Stimulated activated CD4-positive, alpha-beta T cell treated with anti-CD3 and anti-CD28 coated beads, Interleukin-1b, Interleukin-23, amount 100 ng/mL, for 48 hours (primary cell): ENCODE measurements at places on chromosomes 12 and 14.

- DNase-seq, result no peak
These were observed 408.2 kb downstream of the AEBP2 start for GRCh38 chr12:19847294-19848059.

DNA sequence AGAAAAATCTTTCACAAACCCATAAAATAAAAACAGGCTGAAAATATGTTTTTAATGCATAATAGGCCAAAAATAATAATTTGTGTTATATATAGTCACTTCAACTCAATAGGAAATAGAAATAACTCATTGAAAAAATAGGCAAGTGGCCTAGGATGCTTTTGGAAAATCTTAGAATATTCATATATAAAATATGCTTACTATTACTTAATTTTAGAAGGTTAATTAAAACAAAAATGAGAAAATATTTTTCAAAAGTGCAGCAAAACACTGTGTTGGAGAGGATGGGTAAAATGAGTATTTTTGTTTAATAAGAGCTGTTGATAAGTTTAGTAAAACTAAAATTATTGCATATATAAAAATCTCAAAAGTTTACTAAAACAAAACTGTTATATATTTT is 308.0 kb upstream of the ATXN7L3B start:
- DNase-seq, result no peak

DNA sequence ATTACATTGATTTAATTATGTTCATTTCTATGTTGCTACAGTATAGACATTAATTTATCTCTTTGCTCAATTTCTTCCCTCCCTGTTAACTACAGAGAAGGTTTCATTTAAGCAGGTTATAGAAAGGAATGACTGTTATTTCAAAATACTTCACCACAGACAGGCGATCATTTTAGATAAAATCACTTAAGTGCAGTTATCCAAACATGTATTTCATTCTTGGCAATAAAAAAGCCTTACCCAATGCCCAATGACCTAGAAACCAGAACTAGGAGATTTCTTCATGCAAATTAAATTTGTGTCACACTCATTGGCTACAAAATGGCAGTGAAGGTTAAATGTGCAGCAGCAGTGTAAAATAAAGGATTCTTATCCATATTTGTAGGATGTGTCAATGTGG is 266.4 kb downstream of the KCNH5 start:
- no peak for DNase-seq

DNA sequence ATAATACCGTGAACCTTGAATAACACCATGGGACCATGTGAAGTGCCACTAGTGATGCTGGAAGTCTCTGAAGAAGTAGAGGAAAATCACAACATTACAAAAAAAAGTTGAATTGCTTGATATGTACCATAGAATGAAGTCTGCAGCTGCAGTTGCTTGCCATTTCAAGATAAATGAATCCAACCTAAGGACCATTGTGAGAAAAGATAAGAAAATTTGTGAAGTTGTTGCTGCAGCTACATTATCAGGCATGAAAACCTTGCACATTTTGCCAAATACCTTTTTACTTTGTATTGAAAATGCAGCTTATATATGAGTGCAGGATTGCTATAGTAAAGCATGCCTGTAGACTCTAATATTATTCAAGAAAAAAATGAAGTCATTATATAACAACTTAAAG is 126.5 kb downstream of the NUBPL start:
- no peak for DNase-seq

DNA sequence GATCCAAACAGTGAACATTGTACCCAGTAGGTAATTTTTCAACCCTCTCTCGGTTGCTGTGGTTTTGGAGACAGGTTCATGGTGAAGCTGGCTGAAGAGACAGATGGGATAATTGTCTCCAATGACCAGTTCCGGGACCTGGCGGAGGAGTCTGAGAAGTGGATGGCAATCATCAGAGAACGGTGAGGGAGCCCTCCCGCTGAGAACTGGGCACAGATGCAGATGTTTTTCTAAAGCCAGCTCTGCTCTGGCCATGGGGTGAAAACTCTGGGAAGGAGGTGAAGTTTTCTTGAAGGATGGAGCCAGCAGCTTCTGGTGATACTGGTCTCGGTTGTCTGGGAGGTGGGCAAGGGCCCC is 6.2 kb downstream of the KHNYN start:
- DNase-seq, result no peak

DNA sequence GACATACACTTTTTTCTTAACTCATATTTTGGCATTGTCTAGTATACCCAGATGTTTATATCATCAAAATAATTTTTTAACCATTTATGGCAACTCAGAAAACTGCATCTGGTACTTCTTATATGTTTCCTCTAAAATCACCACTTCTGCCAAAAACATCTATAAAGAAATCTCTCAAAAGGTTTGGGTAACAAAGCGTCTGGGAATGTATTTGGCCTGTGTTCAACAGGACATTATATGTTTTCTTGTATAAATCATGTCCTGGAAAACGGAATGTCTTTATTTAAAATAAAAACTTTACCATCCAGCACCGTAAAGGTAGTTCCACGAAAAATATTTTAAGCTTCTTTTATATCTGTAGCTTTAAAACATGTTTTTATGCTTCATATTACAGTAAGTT is 36.1 kb upstream of the FBLN5 start:
- DNase-seq, result no peak

DNA sequence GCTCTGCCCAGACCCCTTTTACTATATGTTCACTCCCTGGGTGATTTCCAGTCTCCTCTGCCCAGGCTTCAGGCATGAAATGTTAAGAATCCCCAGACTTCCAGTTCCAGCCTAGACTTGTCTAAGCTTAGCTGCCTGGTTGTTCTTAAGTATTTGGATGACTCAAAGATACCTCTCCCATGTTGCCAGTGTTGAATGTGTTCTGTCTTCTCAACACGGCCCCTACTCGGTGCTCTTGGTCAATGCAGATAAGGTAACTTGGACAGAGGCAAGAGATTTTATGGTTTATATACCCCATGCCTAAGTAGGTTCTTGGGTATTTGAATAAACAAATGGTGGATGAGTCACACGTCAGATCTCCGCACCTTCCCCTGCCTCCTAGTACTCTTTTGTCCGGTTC is 13.6 kb downstream of the PIWIL1 start:
- no peak for DNase-seq

DNA sequence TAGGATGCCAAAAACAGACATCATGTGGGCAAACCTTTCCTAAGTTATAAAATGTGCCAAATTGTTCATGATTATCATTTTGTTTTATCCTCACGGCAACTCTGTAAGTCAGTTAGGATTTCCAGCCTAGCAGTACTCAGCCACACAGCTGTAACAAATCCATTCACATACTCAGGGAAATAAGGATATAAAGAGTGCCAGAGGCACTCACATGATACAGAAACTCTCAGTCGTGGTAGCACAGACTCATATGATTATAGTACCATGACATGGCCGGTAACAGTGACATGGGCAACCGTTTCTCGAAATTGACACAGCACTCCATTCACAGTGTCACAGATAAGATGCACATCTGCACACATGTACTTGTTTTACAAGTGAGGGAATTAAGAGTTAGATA is 344.2 kb downstream of the LRIG3 start:
- no peak for DNase-seq

DNA sequence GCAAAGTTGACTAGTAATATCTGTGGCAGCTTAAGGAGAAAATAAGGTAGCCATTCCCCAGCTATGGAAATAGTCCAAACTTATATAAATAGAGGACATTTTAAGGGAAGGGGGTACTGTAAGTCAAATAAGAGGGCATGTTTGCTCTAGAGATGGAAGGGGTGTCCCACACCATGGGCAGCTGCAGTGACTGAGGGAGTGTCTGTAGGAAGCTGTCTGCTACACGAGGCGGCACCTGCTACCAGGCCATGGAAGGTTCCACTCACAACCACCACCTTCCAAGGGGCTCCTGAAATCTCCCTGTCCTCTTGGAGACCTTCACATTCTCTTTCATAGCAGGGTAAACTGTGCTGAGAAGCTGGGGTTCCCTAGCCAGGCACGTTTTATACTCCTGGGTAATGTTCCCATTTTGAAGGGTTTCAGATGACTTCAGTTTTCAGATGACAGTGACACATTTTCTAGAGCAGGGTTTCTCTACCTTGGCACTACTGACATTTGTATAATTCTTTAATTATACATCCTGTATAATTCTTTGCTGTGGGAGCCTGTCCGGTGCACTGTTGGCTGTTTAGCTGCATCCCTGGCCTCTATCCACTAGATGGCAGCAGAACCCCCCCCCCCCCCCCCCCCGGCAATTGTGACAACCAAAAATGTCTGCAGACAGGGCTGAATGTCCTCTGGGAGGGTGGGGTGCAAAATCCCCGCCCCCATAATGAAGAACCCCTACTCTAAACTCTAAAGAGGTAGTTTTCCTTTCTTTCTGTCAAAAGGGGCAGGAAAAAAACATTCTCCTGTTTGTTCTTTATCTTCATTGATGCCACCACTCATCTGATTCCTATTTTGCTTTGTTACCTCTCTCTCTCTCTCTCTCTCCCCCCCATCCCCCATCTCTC is 11.6 kb upstream of the SMCO2 start:
- peak; percentile 7 for DNase-seq

DNA sequence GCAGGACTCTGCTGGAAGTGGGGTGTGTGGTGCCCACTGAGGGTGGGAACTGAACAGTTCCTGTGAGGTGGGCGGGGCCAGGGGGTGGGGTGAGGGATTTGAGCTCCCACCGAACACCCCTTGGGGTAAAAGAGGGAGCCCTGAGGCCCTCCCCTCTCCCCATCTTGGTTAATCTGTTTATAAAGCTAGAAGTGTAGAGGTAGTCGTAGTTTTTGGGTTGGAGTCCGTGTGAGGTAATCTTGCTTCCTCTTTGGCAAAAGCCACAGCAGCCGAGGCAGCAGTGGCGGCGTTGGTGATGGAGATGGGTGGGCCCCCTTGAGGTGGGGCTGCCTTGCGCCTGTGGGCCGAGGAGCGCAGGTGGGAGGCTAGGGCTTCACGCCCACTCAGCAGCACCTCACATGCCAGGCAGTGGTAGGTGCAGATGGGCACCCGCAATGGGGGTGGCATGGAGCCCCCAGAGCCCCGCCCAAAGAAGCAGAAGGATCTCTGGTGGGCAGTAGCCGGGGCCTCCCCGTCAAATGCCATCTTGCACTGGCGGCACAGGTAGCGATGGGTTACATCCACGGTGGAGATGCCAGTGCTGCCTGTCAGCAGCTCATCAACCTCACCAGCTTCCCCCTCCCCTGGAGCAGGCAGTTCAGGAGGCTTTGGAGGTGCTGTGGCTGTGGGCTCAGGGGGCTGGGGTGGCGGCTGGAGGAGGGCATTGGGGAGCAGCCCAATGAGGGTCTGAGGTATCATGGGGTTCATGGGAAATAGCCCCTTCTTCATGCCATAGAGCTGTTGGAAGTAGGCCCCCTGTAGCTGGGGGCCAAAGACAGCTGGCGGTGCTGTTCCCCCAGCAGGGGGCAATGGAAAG is 29.6 kb downstream of the ZFHX2 start:
- DNase-seq, result no peak

DNA sequence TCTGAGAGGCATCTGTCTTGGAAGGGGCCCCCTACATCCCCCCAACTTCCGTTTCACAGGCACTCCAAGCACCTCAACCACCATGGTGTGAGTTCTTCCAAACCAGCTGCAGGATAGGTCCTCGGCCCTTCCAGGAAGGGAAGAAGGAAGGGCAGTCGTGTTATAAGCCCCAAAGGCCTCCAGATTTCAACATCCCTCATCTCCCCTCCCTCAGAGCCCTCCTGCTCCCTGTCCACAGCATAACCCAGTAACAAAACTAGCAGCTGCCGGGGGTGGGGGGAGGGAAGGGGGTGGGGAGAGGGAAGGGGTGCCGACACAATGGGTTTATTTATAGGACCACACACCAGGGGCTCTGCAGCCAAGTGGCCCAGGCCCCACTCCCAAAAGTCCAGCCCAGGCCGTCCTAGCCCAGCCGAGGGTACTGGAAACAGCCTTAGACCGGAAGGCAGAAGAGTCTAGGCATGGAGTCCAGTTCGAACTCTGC is 18.3 kb downstream of the NCKAP5L start:
- DNase-seq, result no peak

GRCh38 chr12:53551889-53552291 is 44.6 kb upstream of the NPFF start:
- DNase-seq, result no peak

- no peak for DNase-seq
These were observed 52.5 kb downstream of the C12orf75 start for GRCh38 chr12:105382771-105383622.

GRCh38 chr12:103778781-103779180 is 62.3 kb downstream of the NT5DC3 start:
- no peak for DNase-seq

- DNase-seq, result no peak
These were observed 68.0 kb downstream of the RASSF3 start for GRCh38 chr12:64678248-64678647.

- no peak for DNase-seq
These were observed 56.4 kb downstream of the IFT81 start for GRCh38 chr12:110180591-110181005.

DNA sequence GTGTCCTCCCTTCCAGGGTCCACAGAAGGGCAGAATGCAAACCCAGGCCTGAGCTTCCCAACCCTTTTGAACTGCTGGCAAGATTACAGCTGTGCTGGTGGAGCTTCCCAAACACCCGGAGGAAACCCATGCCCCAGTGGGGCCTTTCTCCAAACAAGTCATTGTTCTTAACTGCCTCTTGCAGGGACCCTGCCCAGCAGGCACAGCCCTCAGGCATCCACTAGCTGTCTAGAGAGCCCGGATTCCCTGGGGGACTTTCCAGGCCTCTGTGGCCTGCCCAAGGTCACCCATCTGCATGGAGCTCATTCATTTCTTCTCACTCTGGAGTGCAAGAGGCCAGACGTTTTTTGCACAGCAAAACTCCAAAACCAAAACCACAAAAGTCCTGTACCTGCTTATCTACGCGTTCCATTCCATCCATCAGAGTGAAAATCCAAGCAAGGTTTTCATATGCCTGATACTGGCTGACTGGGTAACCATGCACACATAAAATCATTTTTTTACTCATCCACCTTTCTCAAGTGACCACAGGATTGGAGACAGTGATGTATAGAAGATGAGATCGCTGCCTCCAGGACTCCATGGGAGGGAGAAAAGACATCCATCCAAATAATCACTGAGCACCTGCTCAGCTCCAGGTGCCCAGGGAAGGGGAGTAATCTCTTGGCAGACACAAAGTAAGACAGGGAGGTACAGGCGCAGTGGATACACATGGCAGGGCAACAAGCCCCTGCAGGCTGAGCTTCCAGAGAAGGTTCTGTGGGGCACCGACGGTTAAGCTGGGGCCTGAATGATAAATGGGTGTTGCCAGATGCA is 17.2 kb upstream of the BDKRB2 start:
- DNase-seq, result no peak

- DNase-seq, result no peak
These were observed 129.9 kb downstream of the GRIP1 start for GRCh38 chr12:66549050-66549389.

- DNase-seq, result no peak
These were observed 138.7 kb upstream of the MED13L start for GRCh38 chr12:116416166-116416565.

GRCh38 chr14:106222731-106223130 is 696.3 kb downstream of the TMEM121 start:
- no peak for DNase-seq

DNA sequence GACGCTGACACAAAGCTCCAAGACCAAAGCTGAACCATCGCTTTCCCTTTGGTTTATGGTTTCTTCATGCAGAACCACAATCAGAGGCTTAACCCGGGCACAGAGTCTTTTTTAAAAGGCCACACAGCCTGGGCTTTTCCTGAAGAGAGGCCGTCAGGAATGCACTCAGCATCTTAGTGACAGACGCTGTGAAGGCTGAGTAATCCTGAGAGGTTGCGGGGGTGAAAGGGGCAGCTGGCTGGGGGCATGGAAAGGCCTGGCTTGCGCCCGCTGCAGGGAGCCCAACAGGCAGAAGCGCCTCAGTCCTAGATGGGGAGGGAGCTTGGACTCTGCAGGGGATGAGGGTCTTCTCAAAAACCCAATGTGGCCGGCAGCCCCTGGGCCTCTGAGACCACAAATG is 13.6 kb downstream of the CTDSP2 start:
- no peak for DNase-seq

GRCh38 chr12:65965358-65965757 is 141.1 kb downstream of the HMGA2 start:
- DNase-seq, result no peak
